ENCODE measurements at places on chromosomes 11 and 22.

DNA sequence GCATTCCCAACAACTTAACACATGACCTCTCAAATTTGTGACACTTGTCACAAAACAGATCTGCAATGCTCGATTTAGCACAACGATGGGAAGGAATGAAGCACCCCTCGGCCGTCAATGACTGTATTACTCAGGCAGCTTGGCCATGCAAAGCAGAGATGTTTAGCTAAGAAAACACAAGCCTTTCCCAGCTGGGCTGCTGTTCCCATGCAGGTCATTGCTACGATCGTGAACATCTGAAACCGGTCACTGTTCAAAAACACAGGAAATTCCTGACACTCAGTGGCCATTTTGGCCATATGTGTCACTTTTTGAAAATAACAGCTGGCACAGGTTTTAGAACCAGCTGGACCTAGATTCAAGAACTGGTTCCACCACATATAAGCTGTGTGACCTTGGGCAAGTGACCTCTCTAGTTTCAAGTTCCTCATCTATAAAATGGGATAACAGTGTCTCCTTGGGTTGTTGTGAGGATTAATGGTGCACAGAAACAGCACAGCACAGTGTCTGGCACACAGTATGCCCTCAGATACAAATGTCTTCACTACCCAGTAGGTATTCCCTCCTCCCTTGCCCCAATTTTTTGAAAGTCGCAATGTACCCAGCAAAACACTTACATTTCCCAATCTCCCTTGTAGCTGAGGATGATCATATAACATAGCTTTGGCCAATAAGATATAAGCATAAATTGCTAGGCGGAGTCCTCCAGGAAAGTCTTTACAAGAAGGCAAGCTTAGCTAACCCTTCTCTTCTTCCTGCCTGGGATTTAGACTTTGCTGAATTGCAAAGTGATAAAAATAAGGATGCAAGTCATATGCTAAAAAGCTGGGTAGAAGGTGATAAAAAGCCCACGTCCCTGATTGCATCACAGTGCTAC is 93.1 kb downstream of the C11orf58 start:
- no peak for DNase-seq

DNA sequence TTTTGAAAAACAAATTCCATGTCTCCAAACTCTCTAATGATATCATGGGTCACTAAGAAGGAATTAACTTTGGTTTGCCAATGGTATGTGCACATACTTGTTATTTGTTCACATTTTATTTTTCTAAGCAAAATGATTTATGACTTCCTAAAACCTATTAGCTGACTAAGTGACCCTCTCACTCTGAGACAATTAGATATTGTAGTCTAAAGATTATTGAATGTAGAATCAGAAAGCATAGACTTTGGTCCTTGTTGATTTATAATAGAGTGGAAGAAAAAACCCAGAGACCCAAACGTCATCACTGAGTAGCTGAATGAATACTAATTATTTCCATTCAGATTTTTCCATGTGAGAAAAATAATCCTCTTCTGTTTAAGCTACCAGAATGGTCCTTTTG is 243.5 kb upstream of the ANO3 start:
- DNase-seq: no peak

- no peak for DNase-seq
Measured at GRCh38 chr11:67633758-67634365, 4.1 kb upstream of the NUDT8 start.

GRCh38 chr11:43833657-43834073 is 47.0 kb upstream of the ALKBH3 start:
- peak; percentile 93 for DNase-seq

DNA sequence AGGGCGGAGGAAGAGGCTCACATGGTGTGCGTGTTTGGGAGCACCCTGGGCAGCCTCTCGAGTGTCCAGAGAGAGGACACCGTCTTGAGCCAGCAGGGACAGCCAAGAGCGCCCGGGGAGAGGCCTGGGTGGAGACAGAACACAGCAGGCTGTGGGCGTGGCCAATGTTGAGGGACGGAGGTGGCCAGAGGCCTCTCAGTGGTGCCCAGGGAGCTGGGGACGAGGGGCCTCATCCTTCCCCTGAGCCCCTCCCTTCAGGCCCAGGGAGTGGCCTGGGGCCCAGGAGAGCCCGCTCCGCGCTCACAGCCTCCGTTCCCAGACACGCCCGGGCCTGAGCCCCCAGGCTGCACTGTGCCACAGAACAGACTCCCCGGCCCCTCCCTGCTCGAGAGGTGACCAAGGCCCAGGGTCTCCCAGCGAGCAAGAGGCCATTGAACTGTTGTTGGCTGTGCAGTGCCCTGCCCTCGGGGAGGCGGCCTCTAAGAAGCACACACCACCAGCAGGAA is 48.4 kb downstream of the CDKN1C start:
- DNase-seq: no peak

DNA sequence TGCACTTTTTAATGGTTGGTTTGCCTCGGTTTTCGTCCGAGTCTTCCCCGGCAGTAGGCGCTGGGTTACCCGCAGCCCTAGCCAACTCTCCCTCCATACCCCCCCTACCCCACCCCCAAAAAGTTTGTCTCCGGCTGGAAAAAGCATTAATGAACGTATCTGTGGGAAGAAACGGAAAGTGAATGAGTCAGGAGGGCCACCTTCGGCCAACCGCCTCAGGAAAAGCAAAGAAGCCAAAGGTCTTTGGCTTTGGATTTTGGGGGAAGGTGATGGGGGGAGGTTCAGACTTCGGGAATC is 508 bp upstream of the FLI1 start:
- no peak for DNase-seq

DNA sequence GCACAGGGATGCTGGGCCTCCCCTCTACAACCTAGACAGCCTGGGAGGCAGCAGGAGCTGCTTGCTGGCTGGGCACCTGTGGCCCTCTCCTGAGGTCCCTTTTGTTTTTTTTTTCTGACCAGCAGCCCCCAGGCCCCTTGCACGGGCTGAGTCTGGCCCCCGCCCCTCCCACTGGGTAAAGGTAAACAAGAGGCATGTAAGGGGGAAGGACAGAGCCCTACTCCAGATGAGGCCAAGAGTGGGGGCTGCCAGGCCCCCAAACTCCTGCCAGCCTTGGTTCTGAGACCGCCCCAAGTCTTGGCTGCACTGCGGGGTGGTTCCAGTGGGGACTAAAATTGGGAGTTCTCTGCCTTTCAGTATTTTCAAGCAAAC is 9.2 kb downstream of the PLXNB2 start:
- DNase-seq: peak; percentile 4

DNA sequence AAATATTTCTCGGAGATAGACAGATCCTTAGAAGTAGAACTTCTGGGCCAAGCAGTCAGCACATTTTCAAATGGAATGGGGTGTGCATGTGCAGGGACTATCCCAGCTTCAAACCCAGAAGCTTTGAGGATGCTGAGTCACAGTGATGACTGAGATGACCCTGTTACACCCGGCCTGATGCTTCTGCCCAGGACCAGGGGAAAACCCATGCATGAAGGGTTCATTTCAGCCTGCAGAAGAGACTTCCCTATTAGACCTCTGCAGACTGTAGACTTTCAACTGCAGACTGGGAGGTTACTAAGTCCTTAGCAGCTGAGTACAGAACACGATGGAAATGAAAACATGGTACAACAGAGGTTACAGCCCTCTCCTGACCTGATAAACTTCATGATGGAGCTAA is 3.6 kb upstream of the OR2AT4 start:
- DNase-seq: no peak

- no peak for DNase-seq
Measured at GRCh38 chr11:44072757-44073658, 6.9 kb downstream of the ACCS start.

DNA sequence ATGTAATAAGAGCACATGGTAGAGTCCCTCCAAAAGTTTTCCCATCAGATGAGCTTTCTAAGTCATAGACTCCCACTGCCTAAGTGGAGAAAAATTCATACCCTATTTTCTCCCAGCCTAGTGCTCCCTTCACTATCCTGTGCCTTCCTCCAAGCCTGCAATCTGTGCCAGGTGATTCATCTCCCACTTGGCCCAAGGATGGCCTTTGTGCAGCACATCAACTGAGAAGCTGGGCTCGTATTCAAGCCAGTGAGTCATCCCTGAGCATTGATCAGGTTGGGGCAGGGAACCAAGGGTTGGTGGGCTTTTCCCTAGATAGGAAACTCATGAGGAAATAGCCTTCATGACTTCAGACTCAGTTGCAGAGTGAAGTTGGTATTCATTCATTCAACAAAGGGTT is 64.6 kb downstream of the PANX1 start:
- no peak for DNase-seq

DNA sequence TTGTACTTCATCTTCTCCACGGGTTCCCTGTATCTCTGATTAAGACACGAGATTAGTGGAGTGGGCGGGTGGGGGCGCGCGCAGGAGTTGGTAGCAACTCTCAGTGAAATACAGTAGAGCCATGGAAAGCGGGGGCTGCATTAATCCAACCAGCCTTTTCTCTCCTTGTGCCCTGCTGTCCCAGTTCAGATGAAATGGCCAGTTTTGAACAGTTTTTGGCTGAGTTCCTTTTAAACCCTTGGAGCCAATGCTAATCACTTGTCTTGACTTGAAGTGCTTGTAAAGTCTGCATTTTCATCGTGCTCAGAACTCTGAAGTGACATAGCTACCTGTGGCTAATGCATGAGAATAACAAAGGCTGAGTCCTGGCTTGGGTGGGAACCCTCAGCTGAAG is 734 bp upstream of the TMEM123 start:
- peak; percentile 7 for DNase-seq

DNA sequence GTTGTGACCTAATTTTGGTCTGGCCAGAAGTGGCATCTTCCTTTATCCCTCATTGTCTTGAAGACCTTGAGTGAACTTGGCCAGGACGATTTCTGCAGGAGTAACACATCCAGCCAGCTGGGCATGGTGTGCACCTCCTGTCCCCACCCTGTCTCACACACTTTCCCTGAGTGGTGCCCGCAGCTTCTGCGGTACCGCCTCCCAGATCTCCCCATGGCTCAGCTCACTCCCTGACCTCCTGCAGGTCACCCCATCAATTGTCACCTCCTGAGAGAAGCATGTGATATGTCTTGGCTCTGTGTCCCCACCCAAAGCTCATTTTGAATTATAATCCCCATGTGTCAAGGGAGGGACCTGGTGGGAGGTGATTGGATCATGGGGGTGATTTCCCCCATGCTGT is 50.2 kb upstream of the TP53I11 start:
- no peak for DNase-seq

- no peak for DNase-seq
Measured at GRCh38 chr11:113577356-113578032, 102.3 kb upstream of the DRD2 start.

DNA sequence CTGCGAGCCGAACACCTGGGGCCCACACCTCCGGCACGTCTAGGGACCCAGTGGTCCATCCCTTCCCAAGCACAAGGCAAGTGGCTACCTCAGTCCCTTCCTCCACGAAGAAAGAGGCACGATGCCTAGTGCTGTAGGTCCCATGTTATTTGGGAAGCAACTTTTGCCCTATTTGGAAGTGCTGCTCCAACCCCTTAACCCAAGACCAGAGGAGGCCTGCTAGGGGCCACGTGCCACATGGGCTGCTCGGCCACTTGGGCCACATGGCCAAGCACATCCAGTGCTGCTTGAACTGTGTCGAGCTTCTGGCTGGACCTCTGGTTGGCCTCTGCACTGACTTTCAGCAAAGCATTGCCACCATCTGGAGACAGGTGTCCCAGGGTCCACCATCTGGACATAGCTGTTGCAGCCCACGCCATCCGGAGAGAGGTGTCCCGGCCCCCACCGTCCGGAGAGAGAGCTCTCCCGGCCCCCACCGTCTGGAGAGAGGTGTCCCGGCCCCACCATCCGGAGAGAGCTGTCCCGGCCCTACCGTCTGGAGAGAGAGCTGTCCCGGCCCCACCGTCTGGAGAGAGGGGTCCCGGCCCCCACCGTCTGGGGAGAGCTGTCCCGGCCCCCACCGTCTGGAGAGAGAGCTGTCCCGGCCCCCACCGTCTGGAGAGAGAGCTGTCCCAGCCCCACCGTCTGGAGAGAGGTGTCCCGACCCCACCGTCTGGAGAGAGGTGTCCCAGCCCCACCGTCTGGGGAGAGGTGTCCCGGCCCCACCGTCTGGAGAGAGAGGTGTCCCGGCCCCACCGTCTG is 6.5 kb upstream of the B4GALNT4 start:
- no peak for DNase-seq

- DNase-seq: no peak
Measured at GRCh38 chr22:33962409-33962808, 42.1 kb upstream of the LARGE1 start.

DNA sequence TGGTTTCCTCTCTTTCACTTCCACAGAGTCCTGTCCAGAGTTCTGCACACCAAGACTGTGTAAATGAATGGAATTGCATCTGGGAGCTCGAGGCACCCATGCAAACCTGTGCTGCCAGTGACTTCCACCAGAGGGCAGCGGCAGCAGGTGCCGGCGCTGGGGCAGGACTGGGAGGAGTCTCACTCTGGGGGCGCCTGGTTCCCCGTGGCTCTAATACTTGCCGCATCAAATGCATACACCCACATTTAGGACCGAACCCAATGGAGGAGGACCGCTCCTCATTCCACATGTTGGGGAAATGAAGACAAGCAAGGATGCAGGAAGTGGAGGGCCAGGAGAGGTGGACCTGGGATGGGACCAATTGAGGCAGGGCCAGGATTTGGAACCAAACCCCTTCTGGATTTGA is 1.1 kb upstream of the CD6 start:
- no peak for DNase-seq

- no peak for DNase-seq
Measured at GRCh38 chr11:132714859-132715440, 817.4 kb downstream of the OPCML start.

DNA sequence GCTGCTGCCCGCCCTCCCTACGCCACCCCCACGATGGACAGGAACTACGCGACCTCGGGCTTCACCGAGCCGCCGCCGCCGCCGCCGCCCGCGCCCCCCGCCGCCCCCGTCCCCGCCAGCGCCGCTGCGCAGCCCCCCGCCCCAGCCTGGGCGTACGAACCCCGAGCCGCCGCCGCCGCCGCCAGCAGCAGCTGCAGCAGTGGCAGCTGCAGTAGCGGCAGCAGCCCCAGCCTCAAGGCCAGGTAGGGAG is 407 bp downstream of the QSER1 start:
- no peak for DNase-seq

DNA sequence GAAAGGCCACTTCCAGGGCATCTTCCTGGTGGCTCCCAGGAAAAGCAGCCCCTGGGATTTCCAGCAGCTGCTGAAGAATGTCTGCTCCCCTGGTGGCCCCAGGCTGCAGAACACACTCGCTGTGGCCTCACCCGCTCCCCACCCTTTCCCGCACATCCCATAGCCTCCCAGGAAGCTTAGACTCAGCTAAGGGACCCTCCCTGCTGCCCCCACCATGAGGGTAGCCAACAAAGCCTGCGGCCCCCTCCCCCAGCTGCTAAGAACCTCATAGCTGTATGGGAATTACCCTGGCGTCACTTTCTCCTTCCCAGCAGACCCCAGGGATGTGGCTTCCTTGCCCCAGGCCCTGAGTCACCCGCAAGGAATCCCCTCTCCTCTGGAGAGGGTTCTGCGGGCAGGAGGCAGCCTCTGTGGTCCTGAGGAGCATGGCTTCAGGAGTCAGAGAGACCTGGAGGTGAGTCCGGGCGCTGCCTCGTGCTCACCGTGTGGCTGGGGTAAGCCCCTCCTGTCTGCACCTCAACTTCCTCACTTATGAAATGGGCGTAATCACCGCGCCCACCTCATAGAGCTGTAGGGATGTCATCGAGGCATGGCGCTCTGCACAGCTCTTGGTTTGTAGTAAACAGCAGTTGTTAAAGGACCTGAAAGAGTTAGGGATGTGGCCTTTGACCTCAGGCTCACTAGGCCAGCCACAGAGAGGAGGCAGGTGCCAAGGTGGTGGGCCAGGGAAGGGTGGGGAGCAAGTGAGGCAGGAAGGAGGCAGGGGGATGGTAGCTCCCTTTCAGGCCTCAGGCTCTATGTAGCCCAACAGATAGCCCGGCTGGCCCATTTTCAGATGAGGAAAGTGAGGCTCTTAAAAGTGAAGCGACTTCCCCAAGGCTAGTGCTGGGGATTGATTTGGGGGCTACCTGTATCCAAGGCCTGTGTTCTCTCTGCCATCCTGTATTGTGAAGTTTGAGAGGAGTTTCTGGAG is 71.2 kb downstream of the LRRC32 start:
- no peak for DNase-seq

Measured in G401 (cell line).